Left ventricle myocardium superior (tissue), 1 donor: ENCODE measurements at places on chromosomes 4 and X. TPM values are rescaled to one million over a fixed set of nuclear protein-coding genes. Genes with fewer than 3 reads are reported as not detected.

The TEC gene
- 2.2 TPM for total RNA-seq

The MAOA gene
- total RNA-seq: 103 TPM

The C4orf50 gene
- total RNA-seq: 0.02 TPM

The TDO2 gene
- not detected for total RNA-seq

The GRPR gene
- total RNA-seq: 0.22 TPM

The BST1 gene
- total RNA-seq: 3.6 TPM

The SLIT2 gene
- total RNA-seq: 8.5 TPM

The FAAH2 gene
- 0.69 TPM for total RNA-seq

The FGA gene
- total RNA-seq: not detected

DNA sequence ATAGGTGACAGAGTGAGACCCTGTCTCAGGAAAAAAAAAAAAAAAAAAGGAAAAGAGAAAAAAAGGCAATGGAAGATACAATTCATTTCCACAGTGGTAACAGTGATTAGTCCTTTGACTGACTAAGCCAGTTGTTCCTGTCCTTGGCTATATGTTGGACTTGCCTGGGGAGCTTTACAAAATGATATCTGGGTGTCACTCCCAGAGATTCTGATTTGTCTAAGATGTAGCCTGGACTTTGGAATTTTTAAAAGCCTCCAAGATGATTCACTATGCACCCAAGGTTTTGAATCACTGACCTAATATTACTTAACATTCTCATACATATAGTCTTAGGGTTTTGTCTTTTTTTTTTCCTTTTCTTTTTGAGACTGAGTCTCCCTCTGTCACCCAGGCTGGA is 16.9 kb downstream of the HELQ start:
- no peak for DNase-seq

GRCh38 chrX:47637546-47638195 is 7.9 kb upstream of the CFP start:
- peak; percentile 58 for DNase-seq

- DNase-seq: no peak
Measured at GRCh38 chr4:175656649-175657048, 155.4 kb downstream of the GPM6A start.

DNA sequence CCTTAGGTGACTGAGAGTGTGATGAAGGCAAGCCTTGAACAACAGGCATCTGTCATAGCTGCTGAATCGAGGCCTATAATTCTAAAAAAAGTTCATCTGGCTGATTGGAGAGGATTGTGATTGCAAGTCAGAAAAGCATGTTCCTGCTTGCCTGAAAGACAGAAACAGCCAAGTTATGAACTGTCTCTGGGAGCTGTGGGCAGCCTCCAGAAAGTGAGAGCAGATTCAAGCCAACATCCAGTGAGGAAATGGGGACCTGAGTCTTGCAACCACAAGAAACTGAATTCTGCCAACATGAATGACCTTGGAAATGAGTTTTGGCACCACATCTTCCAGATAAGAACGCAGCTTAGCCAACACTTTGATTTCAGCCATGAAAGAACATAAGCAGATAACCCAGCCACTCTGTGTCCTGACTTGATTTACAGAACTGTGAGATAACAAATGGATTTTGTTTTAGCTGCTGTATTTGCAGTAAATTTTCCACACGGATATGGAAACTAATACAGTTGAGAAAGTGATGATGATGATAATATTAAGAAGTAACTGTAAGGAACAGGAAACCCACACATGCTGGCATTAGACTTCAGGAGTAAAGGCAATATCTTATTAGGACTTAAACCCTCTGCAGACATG is 240.3 kb upstream of the NDST3 start:
- DNase-seq: no peak

- DNase-seq: no peak
Measured at GRCh38 chrX:40844471-40844870, 109.1 kb upstream of the MED14 start.

GRCh38 chrX:131854581-131854980 is 168.5 kb upstream of the STK26 start:
- no peak for DNase-seq

DNA sequence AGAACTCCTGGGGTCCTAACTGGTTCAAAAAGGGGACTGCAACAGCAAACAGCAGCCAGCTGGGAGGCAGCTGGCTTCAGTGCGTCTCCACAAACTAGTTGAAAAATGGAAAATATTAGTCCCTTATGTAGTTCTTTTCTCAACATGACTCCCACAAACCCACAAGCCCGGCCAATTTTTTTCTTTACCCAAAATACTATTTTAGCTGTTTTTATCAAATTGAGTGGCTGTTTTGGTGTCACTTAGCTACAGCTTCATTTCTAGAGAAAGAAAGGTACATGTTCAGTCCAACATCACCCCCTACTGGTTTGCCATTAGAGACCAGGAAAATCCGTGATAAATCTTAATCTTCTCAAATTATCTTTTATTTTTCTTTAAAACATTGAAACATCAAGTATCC is 97.2 kb downstream of the GUCY2F start:
- DNase-seq: no peak

DNA sequence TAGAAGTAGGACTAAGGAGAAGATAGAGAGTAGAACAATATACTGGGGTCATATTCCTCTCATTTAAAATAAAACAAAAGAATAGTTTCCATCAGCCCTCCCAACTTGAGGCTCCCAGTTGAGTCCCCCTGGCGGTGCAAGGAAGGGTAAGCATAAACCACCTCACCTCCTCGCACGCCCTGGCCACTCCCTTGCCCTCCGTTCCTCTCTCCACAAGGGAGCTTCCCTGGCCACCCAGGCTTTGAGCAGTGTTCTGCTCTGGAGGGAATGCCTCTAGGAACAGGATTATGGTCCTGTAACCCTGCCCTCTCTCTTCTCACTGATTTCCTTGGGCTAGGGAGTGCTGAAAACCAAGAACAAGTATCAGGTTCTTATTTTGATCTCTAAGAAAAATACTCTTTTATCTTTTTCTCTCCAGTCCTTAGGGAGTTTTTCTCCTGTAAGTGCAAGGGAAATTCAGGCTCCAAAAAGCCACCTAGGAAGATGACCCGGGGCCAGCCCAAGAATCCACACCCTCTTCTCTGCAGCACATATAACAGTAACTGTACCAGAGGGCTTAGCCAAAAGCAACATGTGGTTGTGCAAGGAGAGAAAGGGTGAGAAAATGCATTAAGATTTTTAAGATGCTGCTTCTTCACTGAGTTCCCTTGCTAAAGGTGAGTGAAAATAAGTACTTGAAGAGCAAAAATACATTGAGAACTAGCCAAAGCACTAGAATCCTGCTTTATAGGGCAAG is 69.9 kb downstream of the USP38 start:
- no peak for DNase-seq

GRCh38 chr4:103947617-103948016 is 227.8 kb upstream of the TACR3 start:
- DNase-seq: no peak

GRCh38 chrX:136608295-136608933 is 39.5 kb upstream of the CD40LG start:
- DNase-seq: peak; percentile 49

DNA sequence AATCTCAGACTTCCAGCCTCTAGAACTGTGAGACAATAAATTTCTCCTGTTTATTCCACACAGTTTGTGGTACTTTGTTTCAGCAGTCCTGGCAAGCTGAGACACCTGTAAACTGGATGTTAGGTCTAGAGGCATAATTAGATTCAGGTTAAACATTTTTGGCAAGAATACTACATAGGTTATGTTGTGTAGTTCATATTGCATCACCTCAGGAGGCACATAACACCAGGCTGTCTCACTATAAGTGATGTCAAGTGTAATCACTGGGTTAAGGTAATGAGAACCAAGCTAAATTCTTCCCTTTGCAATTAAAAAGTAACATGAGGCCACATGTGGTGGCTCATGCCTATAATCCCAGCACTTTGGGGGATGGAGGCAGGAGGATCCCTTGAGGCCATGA is 214.2 kb downstream of the ZNF674 start:
- DNase-seq: no peak

DNA sequence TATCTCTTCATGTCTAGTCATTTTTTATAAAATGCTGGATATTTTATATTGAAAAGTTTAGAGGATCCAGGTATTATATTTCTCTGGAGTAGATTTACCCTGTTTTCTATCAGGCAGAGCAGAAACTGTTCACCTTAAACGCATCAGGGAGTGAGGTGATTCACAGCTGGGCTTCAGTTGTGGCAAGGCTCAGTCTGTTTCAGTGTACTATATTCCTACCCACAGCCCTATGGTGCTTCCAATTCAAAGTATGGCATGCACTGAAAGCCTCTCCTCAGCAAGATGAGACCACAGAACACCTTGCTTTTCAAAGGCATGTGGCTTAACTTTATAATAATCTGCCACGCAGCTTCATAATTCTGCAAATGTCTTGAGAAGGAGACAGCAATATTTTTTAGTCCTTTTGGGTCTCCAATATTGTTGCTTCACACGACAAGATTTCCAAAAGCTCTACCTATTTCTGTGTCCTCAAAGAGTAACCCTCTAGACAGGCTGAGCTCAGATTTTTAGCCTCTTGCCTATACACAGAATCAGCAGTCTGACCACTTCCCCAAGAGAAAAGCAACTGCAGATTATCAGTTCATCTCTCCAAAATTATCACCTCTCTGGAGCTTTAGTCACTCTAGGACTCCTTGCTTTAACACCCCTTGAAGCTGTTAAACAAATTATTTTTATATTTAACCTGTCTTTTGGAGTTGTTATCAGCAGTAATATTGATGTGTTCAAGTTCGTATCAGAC is 24.4 kb downstream of the PRDM5 start:
- DNase-seq: no peak

GRCh38 chrX:133440081-133440796 is 24.9 kb upstream of the GPC4 start:
- no peak for DNase-seq

GRCh38 chr4:113587640-113588275 is 173.8 kb downstream of the CAMK2D start:
- no peak for DNase-seq

DNA sequence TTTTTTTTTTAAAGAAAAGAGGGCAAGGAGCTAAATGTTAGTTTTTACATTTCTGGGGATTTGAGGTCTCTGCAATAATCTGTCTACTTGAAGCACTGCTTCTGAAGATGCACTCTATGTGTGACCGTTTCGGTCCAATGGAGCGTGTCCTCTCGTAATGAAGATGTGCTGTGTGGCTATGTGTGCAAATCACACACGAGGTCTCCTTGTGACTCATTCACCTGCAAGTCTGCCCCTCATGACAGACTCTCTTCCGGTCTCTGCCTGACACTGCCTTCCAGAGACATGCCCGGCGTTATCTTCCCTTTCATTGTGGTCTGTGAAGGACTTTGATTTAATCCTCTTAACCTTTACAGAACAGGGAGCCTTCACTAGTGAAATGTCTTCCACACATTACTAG is 84.3 kb downstream of the TRAM1L1 start:
- no peak for DNase-seq

GRCh38 chrX:17635231-17635630 is 102.1 kb upstream of the SCML1 start:
- DNase-seq: no peak

DNA sequence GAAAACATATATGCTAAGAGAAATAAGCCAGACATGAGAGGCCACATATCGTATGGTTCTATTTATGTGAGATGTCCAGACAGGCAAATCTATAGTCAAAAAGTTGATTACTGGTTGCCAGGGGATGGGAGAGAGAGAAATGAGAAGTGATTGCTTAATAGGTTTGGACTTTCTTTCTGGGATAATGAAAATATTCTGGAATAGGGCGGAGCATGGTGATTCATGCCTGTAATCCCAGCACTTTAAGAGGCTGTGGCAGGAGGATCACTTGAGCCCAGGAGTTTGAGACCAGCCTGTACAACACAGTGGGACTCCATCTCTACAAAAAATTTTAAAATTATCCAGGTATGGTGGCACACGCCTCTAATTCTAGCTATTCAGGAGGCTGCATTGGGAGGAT is 22.4 kb downstream of the RBM47 start:
- DNase-seq: no peak

DNA sequence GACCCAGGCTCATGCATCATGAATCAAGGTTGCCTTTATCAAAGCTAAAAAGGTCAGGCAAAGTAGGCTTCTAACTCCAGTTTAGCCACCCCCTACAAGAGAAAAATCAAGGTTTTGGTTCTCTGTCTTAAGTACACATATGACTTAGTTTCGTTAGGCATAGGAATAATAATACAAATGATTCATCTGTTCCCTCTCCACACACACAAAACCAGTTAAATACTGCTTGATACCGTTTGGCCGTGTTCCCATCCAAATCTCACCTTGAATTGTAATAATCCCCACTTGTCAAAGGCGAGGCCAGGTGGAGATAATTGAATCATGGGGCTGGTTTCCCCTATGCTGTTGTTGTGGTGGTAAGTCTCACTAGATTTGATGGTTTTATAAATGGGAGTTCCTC is 226.2 kb downstream of the HS6ST2 start:
- DNase-seq: no peak

DNA sequence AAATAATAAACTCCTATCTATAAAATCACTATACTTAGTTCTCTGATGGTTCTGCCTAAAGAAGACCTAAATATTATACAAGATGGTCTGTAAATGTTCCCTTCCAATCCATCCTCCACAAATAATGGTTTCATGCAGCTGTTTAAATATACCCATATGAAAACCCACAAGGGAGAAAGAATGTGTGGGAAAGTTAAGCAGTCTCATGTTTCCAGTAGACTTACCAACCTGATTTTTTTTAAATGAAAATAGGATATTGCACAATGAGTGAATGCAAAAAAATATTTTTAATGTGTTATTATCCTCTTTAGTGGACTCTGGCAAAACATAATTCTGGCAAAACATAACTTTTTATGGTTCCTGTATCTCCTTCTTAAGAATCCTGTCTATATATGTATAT is 23.3 kb downstream of the CAMK2D start:
- no peak for DNase-seq

- no peak for DNase-seq
Measured at GRCh38 chrX:111568817-111569216, 57.4 kb downstream of the SERTM2 start.

- no peak for DNase-seq
Measured at GRCh38 chr4:119315036-119315435, 6.9 kb downstream of the FABP2 start.

DNA sequence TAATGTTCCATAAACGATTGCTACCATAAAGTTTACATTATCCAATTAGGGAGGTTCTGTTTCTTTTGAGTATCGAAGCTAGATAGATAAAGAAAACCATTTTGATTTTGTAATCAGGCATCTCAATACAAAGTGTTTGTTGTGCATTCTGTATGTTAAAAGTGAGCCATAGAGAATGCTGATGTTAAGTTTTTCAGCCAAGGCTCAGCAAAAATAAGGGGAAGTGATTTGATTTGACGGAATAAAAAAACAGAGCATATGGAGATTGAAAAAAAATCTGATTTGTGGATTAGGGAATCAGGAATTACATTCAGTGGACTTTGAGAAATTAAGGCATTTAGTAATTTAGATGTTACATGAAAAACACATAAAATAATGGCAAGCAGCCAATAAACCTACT is 314.8 kb downstream of the PPP3CA start:
- DNase-seq: no peak

GRCh38 chr4:96912716-96913115 is 1072.8 kb downstream of the PDHA2 start:
- no peak for DNase-seq
